Esophagus mucosa (tissue), 1 donor: ENCODE measurements at places on chromosomes 1 and 21.

DNA sequence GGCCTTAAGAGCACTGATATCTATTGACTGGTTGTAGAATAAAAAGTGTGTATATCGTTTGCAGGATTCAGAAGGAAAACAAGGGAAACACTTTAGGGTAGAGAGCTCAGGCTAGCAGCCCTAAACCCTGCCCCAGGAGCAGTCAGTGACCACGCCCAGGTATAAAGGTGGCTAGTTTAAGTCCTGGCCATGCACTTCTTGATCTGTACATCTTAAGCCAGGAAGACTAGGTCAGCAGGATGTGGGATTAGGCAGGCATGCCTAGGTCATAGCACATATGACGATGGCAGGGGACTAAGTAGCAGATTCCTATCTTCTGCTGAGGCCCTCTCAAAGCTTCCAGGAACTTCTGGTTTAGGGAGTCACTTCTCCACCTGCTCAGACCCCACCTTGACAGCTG, 158.0 kb upstream of the CD34 start:
- ATAC-seq: peak; percentile 77

DNA sequence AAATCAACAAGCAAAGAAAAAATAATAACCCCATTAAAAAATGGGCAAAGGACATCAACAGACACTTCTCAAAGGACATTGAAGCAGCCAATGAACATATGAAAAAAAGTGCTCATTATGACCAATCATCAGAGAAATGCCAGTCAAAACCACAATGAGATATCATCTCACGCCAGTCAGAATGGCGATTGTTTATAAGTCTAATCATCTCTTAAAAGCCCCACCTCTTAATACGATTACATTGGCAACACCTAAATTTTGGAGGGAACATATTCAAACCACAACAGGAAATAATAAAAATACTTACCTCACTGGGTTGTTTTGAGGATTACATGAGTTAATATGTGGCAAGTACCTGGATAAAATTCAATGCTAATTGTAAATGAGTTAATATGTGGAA, 57.1 kb upstream of the PLPPR4 start:
- ATAC-seq: no peak

DNA sequence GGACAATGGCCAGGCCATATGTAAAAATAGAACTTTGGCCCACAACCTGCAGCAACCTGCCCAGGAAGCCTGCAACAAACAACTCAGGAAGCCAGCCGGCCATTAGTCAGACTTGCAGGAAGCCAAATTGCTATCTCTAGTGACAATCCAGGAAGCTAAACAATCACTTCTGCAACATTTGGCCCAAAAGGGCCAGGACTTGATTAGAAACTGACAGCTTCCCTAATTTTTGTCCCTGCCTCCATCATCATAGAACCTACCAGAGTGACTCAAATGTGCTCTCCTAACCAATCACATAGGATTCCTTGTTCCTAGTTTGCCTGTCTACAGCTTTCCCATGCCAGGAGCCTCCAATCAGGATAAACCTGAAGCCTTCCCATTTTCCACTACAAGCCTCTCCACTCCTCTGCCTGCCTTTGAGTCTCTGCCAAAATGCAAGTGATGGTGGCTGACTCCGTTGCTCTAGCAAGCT, 639.3 kb downstream of the PTPRU start:
- no peak for ATAC-seq

- ATAC-seq: no peak
Measured at GRCh38 chr1:107358619-107359327, 217.9 kb downstream of the NTNG1 start.

GRCh38 chr1:52057876-52058415, 1.9 kb downstream of the BTF3L4 start:
- no peak for ATAC-seq
